ENCODE measurements at places on chromosomes 2 and 18. TPM values are rescaled to one million over a fixed set of nuclear protein-coding genes. Genes with fewer than 3 reads are reported as not detected.

DNA sequence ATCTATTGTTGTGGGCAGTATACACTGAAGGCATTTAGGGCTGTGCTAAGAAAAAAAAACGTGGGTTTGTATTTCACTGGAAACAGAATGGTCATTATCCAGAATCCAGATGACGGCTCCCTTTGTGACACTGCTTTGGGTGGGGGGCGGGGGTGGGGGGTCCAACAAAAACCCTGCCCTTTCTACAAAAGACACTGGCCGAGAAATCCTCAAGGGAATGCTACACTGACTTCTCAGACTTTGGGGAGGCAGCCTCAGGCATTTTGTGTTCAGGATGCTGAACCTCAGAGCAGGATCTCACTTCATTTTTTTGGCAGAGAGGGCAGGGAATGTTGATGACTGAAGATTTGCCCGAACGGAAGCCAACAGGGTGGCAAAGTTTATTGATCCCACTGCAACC, 417.1 kb downstream of the HRH4 start:
- peaks cover 5% of the 10 kb centered on the region for H3K4me1 ChIP-seq
- no peaks in the 10 kb centered on the region for H3K36me3 ChIP-seq
- no peaks in the 10 kb centered on the region for H3K27me3 ChIP-seq
- no peak for DNase-seq

GRCh38 chr2:81196933-81197628, 892.5 kb upstream of the LRRTM1 start:
- no peaks in the 10 kb centered on the region for H3K4me1 ChIP-seq
- H3K27ac ChIP-seq = no peak overlapping the region
- peaks cover 3% of the 10 kb centered on the region for H3K36me3 ChIP-seq
- no peak for DNase-seq
- no peak overlapping the region for H3K4me3 ChIP-seq

GRCh38 chr2:214019229-214019972, 391.5 kb upstream of the VWC2L start:
- no peak for DNase-seq
- H3K27ac ChIP-seq = no peak overlapping the region
- H3K4me3 ChIP-seq = no peak overlapping the region
- no peaks in the 10 kb centered on the region for H3K4me1 ChIP-seq

- no peak overlapping the region for H3K4me3 ChIP-seq
- H3K4me1 ChIP-seq = peaks cover 9% of the 10 kb centered on the region
- DNase-seq = no peak
These were observed 174.3 kb downstream of the CPS1 start for GRCh38 chr2:210730672-210731071.

DNA sequence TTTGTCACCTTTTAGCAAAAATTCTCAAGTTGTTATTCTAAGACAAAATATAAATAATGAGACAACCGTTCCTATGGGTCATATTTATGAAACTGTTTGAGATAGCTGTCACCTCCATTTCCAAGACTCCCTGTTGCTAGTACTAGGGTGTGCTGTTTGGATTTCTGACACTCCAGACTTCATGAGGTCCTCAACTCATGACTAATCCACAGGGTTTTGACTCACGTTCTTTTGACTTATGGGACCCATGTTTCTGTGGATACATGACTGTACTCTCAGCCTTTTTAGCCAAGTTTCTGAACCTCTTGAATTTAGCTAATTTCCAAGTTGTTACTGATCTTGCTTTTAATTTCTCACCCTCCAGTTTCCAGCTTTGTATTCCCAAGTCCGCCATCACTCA, 178.7 kb upstream of the FAM98A start:
- H3K36me3 ChIP-seq = peaks cover 27% of the 10 kb centered on the region
- H3K4me1 ChIP-seq = peaks cover 4% of the 10 kb centered on the region
- no peaks in the 10 kb centered on the region for H3K27me3 ChIP-seq
- H3K27ac ChIP-seq = no peak overlapping the region
- no peak overlapping the region for H3K4me3 ChIP-seq

SNX17 gene
- 72.5 TPM for total RNA-seq
